ENCODE measurements at places on chromosomes 13 and 19. TPM values are rescaled to one million over a fixed set of nuclear protein-coding genes. Genes with fewer than 3 reads are reported as not detected.

The CGB2 gene
- total RNA-seq = not detected

GRCh38 chr13:97255515-97256021 is 33.4 kb downstream of the MBNL2 start:
- no peak for DNase-seq

DNA sequence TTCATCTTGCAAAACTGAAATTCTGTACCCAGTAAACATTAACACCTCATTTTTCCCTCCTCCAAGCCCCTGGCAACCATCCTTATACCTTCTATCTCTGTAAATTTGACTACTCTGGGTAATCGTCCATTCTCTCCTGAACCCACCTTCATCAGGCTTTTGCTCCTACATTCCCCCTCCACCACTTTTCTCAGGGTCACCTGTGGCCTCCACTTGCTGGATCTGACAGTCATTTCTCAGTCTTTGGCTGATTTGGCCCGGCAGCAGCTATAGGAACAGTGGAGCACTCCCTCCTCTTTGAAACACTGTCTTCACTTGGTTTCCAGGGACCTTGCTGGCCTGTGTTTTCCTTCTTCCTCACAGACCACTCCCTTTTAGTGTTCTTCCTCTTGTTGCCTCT is 83.5 kb downstream of the LRCH1 start:
- no peak for DNase-seq

DNA sequence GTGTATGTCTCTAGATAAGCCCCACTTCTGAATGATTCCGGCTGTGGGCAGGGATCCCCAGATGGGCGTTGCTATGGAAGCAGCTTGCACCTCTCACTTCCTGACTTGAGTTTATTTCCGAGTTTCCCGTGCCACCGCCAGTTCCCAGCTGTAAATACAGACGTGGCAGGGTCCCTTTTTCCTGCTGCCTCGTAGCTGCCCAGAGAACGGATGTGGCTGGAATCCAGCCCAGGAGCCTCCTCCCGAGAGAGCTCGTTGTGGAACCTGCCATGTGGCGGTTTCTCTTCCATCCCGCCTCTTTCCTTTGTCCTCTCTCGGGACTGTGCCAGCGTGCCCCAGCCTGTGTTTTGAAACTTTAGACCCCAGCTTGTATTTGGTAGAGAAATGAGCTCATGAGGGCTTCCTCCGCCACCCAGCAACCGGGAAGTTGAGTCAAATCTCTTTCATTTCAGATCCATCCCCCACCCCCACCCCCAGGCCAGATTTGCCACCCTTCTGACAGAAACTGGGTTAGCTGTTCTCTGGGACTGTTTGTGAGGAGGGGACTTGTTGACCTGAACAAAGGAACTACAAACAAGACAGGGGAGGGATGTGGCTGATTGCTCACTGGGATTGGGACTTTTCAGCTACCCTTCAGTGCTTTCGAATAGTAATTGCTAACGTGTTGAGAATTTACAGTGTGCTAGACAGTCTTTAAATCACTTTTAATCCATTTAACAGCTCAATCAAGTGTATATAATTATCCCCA is 96.6 kb downstream of the SIPA1L3 start:
- peak; percentile 95 for DNase-seq

The ZNF772 gene
- 3.3 TPM for total RNA-seq

The COX7A1 gene
- total RNA-seq = not detected

The HRC gene
- not detected for total RNA-seq

The ATP4B gene
- total RNA-seq = not detected

- no peak for DNase-seq
These were observed 4.3 kb downstream of the NLRP12 start for GRCh38 chr19:53819861-53820260.

- no peak for DNase-seq
These were observed 151.3 kb downstream of the PTPRS start for GRCh38 chr19:5189318-5189607.

The PSG3 gene
- total RNA-seq = not detected

GRCh38 chr13:50124536-50125303 is 109.5 kb downstream of the KCNRG start:
- peak; percentile 98 for DNase-seq

The BSG gene
- 323 TPM for total RNA-seq

GRCh38 chr19:37975071-37975470 is 68.1 kb downstream of the SIPA1L3 start:
- DNase-seq = no peak

DNA sequence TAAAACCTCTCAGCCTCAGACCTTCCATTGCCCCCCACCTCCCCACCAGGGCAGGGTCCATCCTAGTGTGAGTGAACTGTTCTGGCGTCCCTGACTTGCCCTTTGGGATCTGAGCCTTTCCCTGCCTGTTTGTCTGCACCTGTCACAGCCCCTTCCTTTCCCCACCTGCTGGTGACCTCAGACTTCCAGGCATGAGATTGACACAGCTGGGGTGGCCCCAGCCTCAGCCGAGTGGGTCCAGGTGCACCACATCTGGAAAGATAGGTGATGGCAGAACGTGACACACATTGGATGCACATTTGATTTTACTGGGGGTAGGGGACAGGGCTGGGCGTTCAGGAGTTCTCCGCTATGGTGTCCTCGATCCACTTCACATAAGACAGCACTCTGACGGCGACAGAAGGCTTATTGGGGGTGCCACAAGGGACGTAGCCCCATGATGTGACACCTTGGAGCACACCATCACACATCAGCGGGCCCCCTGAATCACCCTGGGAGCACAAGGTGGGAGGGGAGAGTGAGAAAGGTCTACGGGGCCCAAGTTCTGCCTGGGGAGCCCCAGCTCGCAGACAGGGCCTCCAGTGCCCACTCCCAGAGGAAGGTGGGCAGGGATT is 4.6 kb downstream of the KLK1 start:
- no peak for DNase-seq

The DAZAP1 gene
- 149 TPM for total RNA-seq

The ATCAY gene
- not detected for total RNA-seq

DNA sequence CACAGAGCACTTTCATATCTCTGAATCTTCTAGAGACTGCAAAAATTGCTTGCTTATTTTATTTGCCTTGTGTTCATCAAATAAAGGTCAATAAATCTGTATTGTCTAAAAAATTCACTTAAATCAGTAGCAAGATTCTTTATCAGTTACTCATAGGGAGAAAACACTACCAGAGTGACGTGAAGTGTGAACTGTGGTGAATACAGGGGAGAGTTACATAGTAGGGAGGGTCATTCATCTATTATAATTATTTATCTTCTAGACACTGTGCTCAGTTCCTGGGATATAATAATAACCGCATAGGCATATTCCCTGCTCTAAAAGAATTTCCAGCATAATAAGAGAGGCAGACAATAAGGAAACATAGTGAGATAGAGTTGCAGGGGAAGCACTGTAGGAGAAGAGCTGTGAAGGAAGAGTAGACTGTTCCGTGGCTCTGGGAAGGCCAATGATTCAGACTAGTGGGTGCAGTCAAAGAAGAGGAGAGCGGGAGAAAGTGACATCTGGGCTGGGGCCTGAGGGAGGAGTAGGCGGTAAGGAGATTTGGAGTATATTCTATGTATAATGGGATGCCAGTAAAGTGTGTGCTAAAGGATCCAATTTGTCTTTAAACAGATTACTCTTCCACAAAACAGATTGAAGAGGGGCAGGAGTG is 84.0 kb upstream of the TDRD3 start:
- no peak for DNase-seq

- no peak for DNase-seq
These were observed 48.8 kb downstream of the SLC7A1 start for GRCh38 chr13:29546662-29547061.

The GDF15 gene
- total RNA-seq = 2.3 TPM

The STOML3 gene
- total RNA-seq = not detected

DNA sequence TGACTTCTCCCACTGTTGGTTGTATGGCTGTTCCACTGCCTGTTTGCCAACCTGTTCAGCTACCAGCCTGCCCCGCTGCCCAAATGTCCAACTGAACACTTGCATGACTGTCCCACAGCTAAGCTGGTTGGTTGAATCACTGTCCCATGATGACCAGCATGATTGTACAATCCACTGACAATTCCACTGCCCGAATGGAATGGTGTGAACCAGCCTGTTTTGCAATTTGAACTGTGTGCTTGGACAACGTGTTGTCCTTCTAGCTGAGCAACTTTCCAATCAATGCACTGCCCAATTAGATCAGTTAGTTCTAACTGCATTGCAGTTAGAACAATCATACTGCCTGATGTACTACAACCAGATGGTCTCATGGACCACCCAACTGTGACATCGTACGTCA is 8.7 kb downstream of the ADAMTS10 start:
- DNase-seq = no peak

DNA sequence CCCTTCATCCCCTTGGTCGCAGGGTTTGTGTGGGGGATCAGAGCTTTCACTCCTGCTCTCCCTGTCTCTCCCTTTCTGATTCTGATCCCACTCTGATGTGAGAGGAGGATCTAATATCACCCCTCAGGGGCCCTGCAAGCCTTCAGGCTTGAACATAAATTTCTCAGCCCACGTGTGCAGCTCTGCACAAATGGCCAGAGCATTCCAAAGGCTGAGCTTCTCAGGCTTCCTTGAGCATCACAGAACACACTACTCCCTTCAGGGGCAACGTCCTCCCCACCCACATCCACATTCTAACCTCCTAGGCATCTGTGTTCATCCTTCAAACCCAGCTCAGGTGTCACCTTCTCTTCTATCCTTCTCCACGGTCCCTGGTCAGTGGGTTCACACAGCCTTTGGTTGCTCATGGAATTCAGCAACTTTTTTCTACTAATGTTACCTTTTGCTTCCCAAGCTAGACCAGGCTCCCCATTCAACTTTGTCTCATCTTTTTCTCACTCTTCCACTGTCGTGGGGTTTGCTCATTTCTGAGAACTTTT is 24.4 kb upstream of the DOCK9 start:
- DNase-seq = no peak

- DNase-seq = no peak
These were observed 397.8 kb upstream of the ZNF507 start for GRCh38 chr19:31947436-31948115.

DNA sequence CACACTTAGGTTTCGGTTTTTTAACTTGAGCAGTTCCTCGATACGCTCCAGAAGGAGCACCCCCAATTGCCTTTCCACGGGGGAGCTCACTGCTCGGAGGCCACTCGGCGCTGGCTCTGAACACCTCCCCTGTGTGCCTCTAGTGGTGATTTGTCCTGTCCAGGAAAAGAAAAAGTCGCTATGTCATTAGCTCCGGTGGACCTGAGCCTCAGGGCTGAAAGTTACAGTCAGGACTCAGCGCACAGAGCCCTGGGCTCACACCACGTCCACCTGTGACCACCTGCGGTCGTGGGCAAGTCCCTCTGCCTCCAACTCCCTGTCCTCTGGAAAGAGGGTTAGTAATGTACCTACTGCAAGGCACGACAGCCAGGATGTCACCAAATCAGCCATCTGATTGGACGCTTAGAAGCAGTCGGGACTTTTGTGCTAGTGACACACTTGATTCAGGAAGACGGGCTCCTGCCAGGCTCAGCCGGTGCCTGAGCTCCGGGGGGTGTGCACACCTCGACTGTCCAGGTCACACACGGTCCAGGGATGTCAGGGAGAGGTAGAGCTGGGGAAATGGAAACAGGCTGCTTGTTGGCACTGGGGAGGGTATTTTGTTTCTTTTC is 3.9 kb upstream of the TMPRSS9 start:
- no peak for DNase-seq

DNA sequence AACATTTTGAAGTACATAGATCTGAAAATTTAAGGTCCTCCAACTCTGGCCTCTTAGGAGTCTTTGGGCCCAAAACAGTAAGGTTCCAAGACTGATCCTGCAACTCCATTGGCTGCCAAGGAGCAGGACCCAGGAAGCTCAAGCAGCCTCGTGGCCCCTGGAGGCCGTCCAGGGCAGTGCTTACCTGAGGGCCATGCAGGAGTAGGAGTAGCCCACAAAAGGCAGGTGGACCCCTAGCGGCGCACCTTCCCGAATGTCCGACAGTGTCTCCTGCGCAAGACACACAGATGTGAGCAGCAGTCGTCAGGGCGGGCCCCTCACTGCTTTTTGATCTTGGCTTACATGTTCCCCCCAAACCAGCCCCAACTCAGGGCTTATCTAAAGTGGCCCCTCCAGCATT is 5.7 kb upstream of the SIX5 start:
- DNase-seq = no peak

- DNase-seq = no peak
These were observed 903.1 kb upstream of the SPRY2 start for GRCh38 chr13:81244011-81244410.

The LIG4 gene
- total RNA-seq = 6.4 TPM

All from MG63 (cell line).